ENCODE measurements at places on chromosomes 4 and X.
A peak's percentile ranks its signal among the peaks of the same experiment; 100 is the strongest.

GRCh38 chrX:19739683-19740082, 147.7 kb downstream of the SH3KBP1 start:
- DNase-seq: no peak
- peaks cover 13% of the 10 kb centered on the region for H3K4me1 ChIP-seq
- no peak overlapping the region for H3K4me3 ChIP-seq

- peaks cover 15% of the 10 kb centered on the region for H3K4me1 ChIP-seq
- H3K36me3 ChIP-seq: peaks cover 33% of the 10 kb centered on the region
- H3K27me3 ChIP-seq: no peaks in the 10 kb centered on the region
- H3K4me3 ChIP-seq: no peak overlapping the region
Observed at GRCh38 chr4:169098532-169098931, 88.5 kb upstream of the CBR4 start.

- DNase-seq: no peak
- H3K4me3 ChIP-seq: no peak overlapping the region
- peaks cover 31% of the 10 kb centered on the region for H3K4me1 ChIP-seq
- no peak overlapping the region for H3K27ac ChIP-seq
- no peaks in the 10 kb centered on the region for H3K27me3 ChIP-seq
Observed at GRCh38 chr4:988726-989721, 2.2 kb downstream of the IDUA start.

DNA sequence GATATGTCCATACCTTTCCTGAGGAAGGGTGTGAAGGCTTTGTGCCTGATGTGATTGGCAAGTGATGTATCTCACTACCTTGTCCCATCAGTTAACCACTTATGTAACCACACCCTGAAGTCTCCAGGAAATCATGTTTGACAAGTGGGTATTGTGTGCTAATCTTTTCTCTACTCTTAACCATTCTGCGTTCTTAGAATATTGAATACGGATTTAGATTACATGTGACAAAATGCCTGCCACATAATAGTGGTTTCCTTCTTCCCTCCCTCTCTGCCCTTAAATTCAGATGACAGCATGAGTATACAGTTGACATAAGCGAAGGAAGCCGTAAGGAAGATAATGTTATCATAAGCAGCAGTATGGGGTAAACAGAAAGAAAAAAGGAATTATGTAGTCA, 108.4 kb downstream of the KLHL8 start:
- no peaks in the 10 kb centered on the region for H3K27me3 ChIP-seq
- no peaks in the 10 kb centered on the region for H3K4me1 ChIP-seq
- H3K27ac ChIP-seq: no peak overlapping the region
- no peak overlapping the region for H3K4me3 ChIP-seq

DNA sequence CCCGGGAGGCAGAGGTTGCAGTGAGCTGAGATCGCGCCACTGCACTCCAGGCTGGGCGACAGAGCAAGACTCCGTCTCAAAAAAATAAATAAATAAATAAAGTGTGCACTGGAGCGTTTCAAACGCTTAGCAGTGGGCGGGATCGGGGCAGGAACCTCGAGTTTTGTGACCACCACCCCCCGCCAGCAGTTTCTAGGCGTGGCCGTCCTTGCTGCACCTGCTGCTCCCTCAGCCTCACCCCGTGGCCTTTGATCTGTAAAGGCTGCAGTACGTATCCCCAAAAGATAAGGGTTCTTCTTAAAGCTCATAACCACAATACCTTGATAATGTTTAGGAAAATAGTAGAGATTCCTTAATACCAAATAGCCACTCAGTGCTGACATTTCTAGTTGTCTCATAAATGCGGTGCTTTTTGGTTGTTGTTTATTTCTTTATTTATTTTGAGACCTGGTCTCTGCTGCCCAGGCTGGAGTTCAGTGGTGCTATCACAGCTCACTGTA, 33.2 kb downstream of the PCGF3 start:
- peaks cover 19% of the 10 kb centered on the region for H3K36me3 ChIP-seq
- no peak overlapping the region for H3K4me3 ChIP-seq
- H3K27me3 ChIP-seq: no peaks in the 10 kb centered on the region
- no peaks in the 10 kb centered on the region for H3K4me1 ChIP-seq
- no peak overlapping the region for H3K27ac ChIP-seq

DNA sequence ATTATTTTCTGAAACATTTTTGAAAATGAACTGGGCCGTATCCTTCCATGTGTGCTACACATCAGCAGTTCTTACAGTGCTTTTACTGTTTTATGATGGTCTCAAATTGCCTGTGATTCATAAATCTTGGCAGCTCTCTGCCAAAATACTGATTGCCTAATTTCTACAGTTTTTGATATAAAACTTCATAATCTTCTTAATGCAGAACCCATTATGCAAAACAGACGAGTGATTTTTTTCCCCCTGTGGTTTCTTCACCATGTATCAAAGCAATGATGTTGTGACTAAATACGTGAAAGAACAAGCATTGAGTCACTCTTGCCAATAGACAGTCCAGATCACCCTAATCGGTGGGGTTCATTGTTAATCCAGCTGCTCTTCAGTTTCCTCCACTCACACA, 156.4 kb upstream of the WDR1 start:
- H3K27me3 ChIP-seq: no peaks in the 10 kb centered on the region
- H3K4me1 ChIP-seq: no peaks in the 10 kb centered on the region
- no peak for DNase-seq
- no peak overlapping the region for H3K4me3 ChIP-seq
- no peaks in the 10 kb centered on the region for H3K36me3 ChIP-seq
- no peak overlapping the region for H3K27ac ChIP-seq

DNA sequence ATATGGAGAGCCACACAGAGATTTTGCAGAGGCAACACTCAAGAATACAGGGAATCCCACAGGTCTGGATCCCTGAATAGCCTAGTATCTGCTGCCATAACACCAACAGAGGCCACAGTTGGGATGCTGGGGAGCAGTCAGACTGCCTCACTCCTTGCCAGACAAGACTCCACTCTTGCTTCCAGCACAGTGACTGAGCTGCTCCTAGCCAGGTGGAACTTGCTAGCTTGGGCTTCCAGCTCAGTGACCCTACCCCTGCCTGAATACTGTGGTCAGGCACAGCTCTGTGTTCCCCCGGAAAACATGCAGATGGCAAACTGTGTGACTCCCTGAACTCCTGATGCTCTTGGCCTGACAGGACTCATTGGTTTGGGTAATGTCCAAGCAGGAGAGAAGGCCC, 251.8 kb downstream of the KCTD8 start:
- no peaks in the 10 kb centered on the region for H3K4me1 ChIP-seq
- H3K27me3 ChIP-seq: no peaks in the 10 kb centered on the region
- H3K27ac ChIP-seq: no peak overlapping the region
- no peak for DNase-seq

DNA sequence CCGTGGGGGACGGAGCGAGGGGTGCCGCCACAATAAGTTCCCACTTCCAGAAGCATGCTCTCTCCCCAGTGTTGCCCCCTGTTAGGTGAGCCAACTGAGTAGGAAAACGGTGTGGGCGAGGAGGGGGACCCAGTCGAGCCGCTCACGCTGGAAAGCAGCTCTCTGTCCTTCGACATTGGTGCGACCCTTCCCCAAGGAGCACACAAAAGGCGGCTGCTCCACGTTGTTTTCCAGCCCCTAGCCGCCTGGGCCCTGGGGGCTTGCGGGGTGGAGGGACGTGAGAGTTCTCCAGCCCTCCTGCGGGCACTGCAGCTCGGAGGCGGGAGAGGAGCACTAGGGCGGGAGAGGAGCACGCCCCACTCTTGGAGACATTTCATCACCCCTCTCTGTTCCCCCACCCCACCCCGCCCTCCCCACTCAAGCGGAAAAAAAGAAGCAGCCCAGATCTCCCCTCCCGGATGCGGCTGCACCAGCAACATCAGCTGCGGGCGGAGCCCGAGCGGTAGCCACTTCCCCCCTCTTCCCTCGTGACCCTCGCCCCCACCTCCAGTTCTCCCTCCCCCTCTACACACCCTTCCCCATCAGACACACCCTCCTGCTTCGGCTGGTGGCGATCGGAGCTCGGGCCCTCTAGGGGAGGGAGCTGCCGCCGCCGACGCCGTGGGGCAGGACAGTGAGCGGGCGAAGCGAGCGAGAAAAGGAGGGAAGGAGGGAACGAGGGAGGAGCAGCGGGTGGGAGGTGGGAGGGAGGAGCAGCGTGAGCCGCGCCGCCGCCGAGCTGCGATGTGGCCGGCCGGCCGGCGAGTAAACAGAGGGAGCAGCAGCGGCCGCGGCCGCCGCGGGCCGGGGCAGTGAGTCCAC, at the start of gene DOCK11:
Gene DOCK11, plus strand, starts transcription at position 755 of the 861 bp plus-strand sequence. CDS start 157 bp downstream, outside the sequence.
- peak within 1 kb of the TSS; percentile 74 for H3K4me3 ChIP-seq
- H3K27ac ChIP-seq: peak within 1 kb of the TSS; percentile 62
- peaks cover 16% of the 10 kb centered on the region for H3K4me1 ChIP-seq
- DNase-seq: peak; percentile 35
- H3K36me3 ChIP-seq: no peaks in the 10 kb centered on the region

DNA sequence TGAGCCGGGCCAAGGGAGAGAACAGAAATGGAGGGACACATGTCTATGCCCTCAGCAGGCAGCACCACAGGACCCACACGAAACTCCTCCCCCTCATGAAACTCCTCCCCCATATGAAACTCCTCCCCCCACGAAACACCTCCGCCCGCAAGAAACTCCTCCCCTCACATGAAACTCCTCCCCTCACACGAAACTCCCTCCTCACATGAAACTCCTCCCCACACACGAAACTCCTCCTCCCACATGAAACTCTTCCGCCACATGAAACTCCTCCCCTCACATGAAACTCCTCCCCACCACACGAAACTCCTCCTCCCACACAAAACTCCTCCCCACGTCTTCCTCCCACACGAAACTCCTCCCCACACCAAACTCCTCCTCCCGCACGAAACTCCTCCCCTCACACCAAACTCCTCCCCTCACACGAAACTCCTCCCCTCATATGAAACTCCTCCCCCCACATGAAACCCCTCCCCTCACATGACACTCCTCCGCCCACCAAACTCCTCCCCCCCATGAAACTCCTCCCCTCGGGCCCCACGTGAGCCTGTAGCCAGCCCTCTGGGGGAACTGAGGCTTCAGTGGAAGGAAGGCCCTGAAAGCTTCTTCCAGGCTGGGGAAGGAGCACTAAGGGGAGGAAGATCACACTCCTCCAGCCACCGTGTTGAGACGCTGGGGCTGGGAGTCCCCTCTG, 15.2 kb downstream of the ADRA2C start:
- no peaks in the 10 kb centered on the region for H3K36me3 ChIP-seq
- no peak overlapping the region for H3K27ac ChIP-seq
- H3K4me3 ChIP-seq: no peak overlapping the region
- H3K4me1 ChIP-seq: peaks cover 24% of the 10 kb centered on the region

- peaks cover 4% of the 10 kb centered on the region for H3K4me1 ChIP-seq
- DNase-seq: no peak
- no peaks in the 10 kb centered on the region for H3K27me3 ChIP-seq
- no peak overlapping the region for H3K4me3 ChIP-seq
Observed at GRCh38 chr4:28373601-28374000, 1513.0 kb downstream of the STIM2 start.

GRCh38 chr4:40888933-40889332, 139.2 kb downstream of the NSUN7 start:
- H3K36me3 ChIP-seq: peaks cover 10% of the 10 kb centered on the region
- no peak overlapping the region for H3K4me3 ChIP-seq
- no peak for DNase-seq
- no peaks in the 10 kb centered on the region for H3K27me3 ChIP-seq

- no peak overlapping the region for H3K27ac ChIP-seq
- no peak overlapping the region for H3K4me3 ChIP-seq
- no peaks in the 10 kb centered on the region for H3K27me3 ChIP-seq
Observed at GRCh38 chr4:76708971-76709771, 188.8 kb downstream of the SOWAHB start.

DNA sequence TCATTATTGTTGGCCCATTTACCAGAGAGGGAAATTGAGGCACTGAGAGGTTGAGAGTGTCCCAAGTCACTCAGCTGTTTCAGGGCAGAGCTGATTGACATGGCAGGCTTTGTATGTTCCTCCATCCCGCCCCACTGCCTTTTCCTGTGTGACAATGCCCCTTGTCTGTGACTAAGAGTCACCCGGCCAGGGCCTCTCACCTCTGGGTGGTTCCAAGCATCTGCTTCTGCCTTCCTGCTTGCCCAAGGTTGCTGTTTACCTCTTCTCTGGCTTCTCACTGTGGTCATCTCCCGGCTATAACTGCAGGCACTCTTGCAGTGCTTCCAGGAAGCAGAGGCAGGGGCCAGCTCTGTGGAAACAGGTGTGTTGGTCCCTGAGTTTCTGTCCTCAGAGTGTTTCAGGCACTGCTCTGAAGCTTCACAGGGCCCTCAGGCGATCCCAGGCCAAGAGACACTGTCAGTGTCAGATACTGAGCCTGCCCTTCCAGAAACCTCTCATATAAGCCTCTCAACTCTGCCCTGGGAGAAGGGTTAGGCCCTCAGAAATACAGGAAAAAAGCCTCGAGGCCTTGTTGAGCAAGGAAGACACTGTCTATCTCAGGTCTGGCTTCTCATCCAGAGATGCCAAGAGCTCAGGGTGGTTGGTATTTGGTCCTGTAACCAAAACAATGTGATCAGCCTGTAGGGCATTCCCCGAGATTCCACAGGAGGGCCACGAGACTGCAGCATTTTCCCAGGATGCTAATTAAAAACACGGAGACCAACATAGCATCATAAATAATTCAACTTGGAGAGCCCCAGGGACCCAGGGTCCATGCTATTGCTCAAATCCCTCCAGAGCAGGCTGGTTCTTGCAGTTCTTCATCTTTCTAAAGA, 42.0 kb upstream of the PROM1 start:
- no peak overlapping the region for H3K27ac ChIP-seq
- H3K4me1 ChIP-seq: peaks cover 28% of the 10 kb centered on the region
- peaks cover 33% of the 10 kb centered on the region for H3K27me3 ChIP-seq
- no peak overlapping the region for H3K4me3 ChIP-seq

- no peaks in the 10 kb centered on the region for H3K27me3 ChIP-seq
- H3K27ac ChIP-seq: no peak overlapping the region
- DNase-seq: no peak
- peaks cover 3% of the 10 kb centered on the region for H3K4me1 ChIP-seq
- peaks cover 30% of the 10 kb centered on the region for H3K36me3 ChIP-seq
Observed at GRCh38 chr4:168955674-168956073, 54.4 kb downstream of the CBR4 start.

- peaks cover 5% of the 10 kb centered on the region for H3K27me3 ChIP-seq
- H3K4me3 ChIP-seq: peak overlapping the region; percentile 84
- no peak for DNase-seq
- peaks cover 12% of the 10 kb centered on the region for H3K4me1 ChIP-seq
Observed at GRCh38 chr4:185143601-185143969, 519 bp downstream of the SLC25A4 start.

- no peak overlapping the region for H3K27ac ChIP-seq
- no peaks in the 10 kb centered on the region for H3K36me3 ChIP-seq
- DNase-seq: no peak
- no peaks in the 10 kb centered on the region for H3K4me1 ChIP-seq
- H3K27me3 ChIP-seq: no peaks in the 10 kb centered on the region
Observed at GRCh38 chr4:186789651-186790050, 66.0 kb upstream of the FAT1 start.

GRCh38 chrX:18036394-18036793, 175.3 kb upstream of the RAI2 start:
- H3K4me1 ChIP-seq: no peaks in the 10 kb centered on the region
- H3K27me3 ChIP-seq: no peaks in the 10 kb centered on the region
- no peak overlapping the region for H3K27ac ChIP-seq
- DNase-seq: no peak
- no peak overlapping the region for H3K4me3 ChIP-seq

DNA sequence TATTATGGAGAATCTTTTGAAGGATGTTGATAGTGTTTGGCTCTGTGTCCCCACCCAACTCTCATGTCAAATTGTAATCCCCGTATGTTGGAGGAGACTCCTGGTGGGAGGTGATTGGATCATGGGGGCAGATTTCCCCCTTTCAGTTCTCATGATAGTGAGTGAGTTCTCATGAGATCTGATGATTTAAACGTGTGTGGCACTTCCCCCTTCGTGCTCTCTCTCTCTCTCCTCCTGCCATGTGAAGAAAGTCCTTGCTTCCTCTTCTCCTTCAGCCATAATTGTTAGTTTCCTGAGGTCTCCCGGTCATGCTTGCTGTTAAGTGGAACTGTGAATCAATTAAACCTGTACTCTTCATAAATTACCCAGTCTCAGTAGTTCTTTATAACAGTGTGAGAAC, 166.1 kb upstream of the NUDT6 start:
- H3K4me1 ChIP-seq: peaks cover 4% of the 10 kb centered on the region
- DNase-seq: no peak
- H3K4me3 ChIP-seq: no peak overlapping the region
- H3K36me3 ChIP-seq: peaks cover 14% of the 10 kb centered on the region

All from progenitor cell of endocrine pancreas (in vitro differentiated cells).